ENCODE measurements at places on chromosomes 3 and 15. TPM values are rescaled to one million over a fixed set of nuclear protein-coding genes. Genes with fewer than 3 reads are reported as not detected.

SEMA3F gene
- 27.8 TPM for total RNA-seq

CFAP20DC gene
- 0.65 TPM for total RNA-seq

PLXNA1 gene
- total RNA-seq = 38.5 TPM

FANCD2 gene
- 3.3 TPM for total RNA-seq

FOXP1 gene
- 109 TPM for total RNA-seq

SENP5 gene
- total RNA-seq = 26.5 TPM

All from posterior vena cava (tissue), 2 donors.